A549 treated with GW870086 at 1 μM for 4 hours (cell line): ENCODE measurements at places on chromosomes 3 and 15. TPM values are rescaled to one million over a fixed set of nuclear protein-coding genes. Genes with fewer than 3 reads are reported as not detected.

Gene RTP1
- total RNA-seq = not detected in 5 replicates

Gene GOLGA8G
- total RNA-seq = not detected in 5 replicates

Gene GOLGA6B
- 0.08 TPM in 1 of 5 replicates, not detected in the others for total RNA-seq

Gene EPHA3
- total RNA-seq = not detected in 5 replicates

Gene IL5RA
- total RNA-seq = 0.10 TPM in 1 of 5 replicates, not detected in the others

Gene LEKR1
- 0.78 to 1.4 TPM (median 0.80 TPM) in 5 replicates for total RNA-seq

Gene KNL1
- total RNA-seq = 4.2 to 8.1 TPM (median 6.9 TPM) in 5 replicates

Gene HRG
- total RNA-seq = not detected in 5 replicates

Gene ARHGEF26
- 7.1 to 10.1 TPM (median 8.7 TPM) in 5 replicates for total RNA-seq

Gene CDHR4
- total RNA-seq = 0.21 to 0.52 TPM (median 0.32 TPM) in 4 of 5 replicates, not detected in the other

Gene DNASE1L3
- total RNA-seq = 0.35 TPM in 1 of 5 replicates, not detected in the others

Gene RBPMS2
- total RNA-seq = 6.1 to 8.9 TPM (median 7.1 TPM) in 5 replicates

Gene DNAJC17
- 17.1 to 26.9 TPM (median 24.7 TPM) in 5 replicates for total RNA-seq

Gene OIP5
- 13.3 to 15.9 TPM (median 14.6 TPM) in 5 replicates for total RNA-seq

Gene SLC6A1
- total RNA-seq = 0.03 TPM in 1 of 5 replicates, not detected in the others

Gene PLA1A
- 0.11 to 0.56 TPM (median 0.44 TPM) in 5 replicates for total RNA-seq

Gene SLC22A13
- total RNA-seq = 0.07 to 0.10 TPM in 2 of 5 replicates, not detected in the others

Gene STAB1
- 0.07 to 0.32 TPM (median 0.14 TPM) in 4 of 5 replicates, not detected in the other for total RNA-seq

Gene CHRNA5
- total RNA-seq = 30.9 to 35.7 TPM (median 33.6 TPM) in 5 replicates

Gene ATP13A4
- total RNA-seq = not detected in 5 replicates

Gene WDR93
- 0.10 to 0.19 TPM (median 0.18 TPM) in 5 replicates for total RNA-seq

Gene CSTA
- total RNA-seq = 0.43 to 2.0 TPM (median 0.81 TPM) in 5 replicates

Gene RNU6-1
- not detected in 5 replicates for total RNA-seq

Gene CMTM8
- 8.5 to 14.8 TPM (median 13.0 TPM) in 5 replicates for total RNA-seq

Gene GOLGA8S
- total RNA-seq = 0.07 to 0.19 TPM (median 0.17 TPM) in 5 replicates

Gene FAM98B
- total RNA-seq = 8.0 to 15.6 TPM (median 11.0 TPM) in 5 replicates

Gene STRC
- 0.03 to 0.20 TPM (median 0.10 TPM) in 4 of 5 replicates, not detected in the other for total RNA-seq

Gene TM4SF18
- 31.8 to 38.1 TPM (median 35.7 TPM) in 5 replicates for total RNA-seq

Gene TMPRSS7
- total RNA-seq = 0.12 to 0.16 TPM (median 0.14 TPM) in 4 of 5 replicates, not detected in the other
